Suprapubic skin (tissue), 4 donors: ENCODE measurements at places on chromosomes 11 and 22. TPM values are rescaled to one million over a fixed set of nuclear protein-coding genes. Genes with fewer than 3 reads are reported as not detected.

Gene TEX12
- not detected for total RNA-seq

Gene HEPACAM
- not detected for total RNA-seq

Gene SAA4
- not detected for total RNA-seq

Gene SCUBE2
- 15.4 TPM for total RNA-seq

Gene OR5T1
- total RNA-seq, result not detected

Gene SHANK2
- total RNA-seq, result 13.9 TPM

Gene PKP3
- total RNA-seq, result 318 TPM

Gene CD6
- total RNA-seq, result 0.15 TPM

Gene LYVE1
- 17.0 TPM for total RNA-seq

Gene GTSE1
- total RNA-seq, result 0.76 TPM
